ENCODE measurements at places on chromosomes 12 and 14.

GRCh38 chr12:109120557-109120956 is 4.2 kb downstream of the ACACB start:
- DNase-seq = no peak

DNA sequence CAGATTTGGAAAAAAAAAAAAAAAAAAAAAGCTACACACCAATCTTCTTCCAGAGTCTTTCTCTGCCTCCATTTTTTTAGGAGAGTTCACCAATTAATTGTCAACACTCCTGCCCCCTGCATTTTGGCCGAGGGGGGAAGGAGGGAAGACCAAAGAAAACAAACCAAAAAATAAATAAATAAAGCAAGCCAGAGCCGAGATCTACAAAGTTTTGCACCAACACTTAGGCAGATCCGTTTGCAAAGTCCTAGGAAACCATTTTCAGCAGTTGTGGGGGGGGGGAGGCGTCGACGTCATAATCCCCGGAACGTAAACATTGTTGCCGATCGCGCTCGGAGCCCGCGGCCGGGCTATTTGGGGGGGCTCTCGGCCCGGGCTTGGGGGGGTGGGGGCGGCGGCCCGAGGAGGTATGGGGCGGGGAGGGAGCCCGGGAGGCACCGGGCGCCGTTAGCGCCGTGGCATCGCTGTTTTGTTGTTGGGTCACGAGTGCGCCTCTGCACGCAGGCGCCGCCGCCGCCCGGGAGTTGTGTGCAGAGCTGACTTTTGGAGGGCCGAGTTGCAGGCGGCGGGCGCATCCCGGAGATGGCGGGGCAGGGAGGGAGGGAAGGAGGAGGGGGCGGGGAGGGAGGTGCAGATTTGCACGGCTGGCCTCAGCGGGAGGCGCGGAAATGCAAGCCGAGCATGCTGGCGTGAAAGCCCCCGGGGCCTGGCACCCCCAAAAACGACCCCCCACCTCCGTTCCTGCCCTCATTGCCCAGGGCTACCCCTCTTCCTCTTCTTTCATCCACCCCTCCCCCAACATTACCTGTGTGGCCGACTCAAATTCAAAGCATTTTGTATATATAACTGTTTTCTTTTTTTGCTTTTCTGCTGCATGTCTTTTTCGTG is 598 bp downstream of the KDM2B start:
- peak; percentile 55 for DNase-seq

- DNase-seq = no peak
Observed at GRCh38 chr14:71471634-71472355, 460.4 kb upstream of the RGS6 start.

DNA sequence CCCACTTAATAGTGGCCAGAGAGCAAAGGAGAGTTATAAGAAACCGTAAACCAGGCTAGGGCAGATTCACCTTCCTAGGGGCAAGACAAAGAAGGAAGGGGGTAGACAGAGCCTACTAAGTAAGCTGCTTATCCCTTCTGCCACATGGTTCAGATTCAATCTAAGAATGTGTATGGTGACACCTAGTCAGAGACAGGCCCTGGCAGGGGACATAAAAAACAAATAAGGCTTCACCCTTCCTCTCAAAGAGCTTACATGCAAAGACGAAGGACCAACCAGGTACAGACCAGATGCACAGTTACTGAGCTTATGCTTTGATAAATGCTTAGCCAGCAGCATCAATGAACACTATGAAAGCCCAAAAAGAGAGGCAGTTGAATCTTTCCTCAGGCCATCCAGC is 4.4 kb downstream of the CYP27B1 start:
- DNase-seq = no peak

Measured in activated T-cell treated with anti-CD3 and anti-CD28 coated beads for 24 hours (primary cell).